ENCODE measurements at places on chromosomes 5 and 9.

DNA sequence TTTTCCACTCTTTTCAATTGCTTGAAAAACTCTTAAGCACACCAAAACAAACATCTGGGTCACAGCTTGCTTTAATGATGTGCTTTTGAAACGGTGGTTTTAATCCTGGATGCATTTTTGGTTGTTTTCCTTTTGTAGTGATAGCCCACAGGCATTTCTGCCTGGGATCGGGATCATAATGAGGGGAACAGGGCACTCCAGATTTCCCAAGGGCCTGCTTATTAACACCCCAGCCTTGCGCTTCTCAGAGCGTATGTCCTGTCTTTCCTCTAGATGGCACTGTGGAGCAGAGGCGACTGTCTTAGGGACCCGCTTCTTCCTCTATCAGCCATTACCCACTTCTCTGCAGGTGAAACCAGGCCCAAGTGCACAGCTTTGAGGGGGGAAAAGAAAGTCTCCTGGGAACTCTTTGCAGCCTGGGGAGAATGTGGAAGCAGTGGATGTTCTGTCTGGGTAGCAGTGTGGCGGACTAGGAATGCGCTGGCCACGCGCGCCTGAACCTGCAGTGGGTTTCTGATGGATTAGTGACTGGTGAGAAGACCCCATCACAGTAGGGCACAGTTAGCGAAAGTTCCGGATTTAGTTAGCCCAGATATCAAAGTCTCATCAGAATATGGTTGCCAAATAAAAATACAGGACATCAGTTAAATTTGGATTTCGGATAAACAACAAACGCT lies 190.1 kb downstream of the GNA14 start:
- peak; percentile 28 for DNase-seq

GRCh38 chr9:97990259-97990658 lies 7.1 kb downstream of the ANP32B start:
- no peak for DNase-seq

- DNase-seq: no peak
Measured at GRCh38 chr9:134210908-134211810, 46.8 kb upstream of the RNU6ATAC start.

DNA sequence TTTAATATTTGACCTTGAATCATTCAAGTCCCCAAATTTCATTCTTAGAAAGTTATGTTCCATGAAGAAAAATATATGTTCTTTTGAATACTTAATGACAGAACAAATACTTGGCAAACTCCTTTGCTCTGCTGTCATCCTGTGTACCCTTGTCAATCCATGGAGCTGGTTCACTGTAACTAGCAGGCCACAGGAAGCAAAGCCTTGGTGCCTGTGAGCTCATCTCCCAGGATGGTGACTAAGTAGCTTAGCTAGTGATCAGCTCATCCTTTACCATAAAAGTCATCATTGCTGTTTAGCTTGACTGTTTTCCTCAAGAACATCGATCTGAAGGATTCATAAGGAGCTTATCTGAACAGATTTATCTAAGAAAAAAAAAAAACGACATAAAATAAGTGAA lies 65.4 kb downstream of the WDR41 start:
- no peak for DNase-seq

- no peak for DNase-seq
Measured at GRCh38 chr5:66299463-66299862, 155.4 kb downstream of the SREK1 start.

DNA sequence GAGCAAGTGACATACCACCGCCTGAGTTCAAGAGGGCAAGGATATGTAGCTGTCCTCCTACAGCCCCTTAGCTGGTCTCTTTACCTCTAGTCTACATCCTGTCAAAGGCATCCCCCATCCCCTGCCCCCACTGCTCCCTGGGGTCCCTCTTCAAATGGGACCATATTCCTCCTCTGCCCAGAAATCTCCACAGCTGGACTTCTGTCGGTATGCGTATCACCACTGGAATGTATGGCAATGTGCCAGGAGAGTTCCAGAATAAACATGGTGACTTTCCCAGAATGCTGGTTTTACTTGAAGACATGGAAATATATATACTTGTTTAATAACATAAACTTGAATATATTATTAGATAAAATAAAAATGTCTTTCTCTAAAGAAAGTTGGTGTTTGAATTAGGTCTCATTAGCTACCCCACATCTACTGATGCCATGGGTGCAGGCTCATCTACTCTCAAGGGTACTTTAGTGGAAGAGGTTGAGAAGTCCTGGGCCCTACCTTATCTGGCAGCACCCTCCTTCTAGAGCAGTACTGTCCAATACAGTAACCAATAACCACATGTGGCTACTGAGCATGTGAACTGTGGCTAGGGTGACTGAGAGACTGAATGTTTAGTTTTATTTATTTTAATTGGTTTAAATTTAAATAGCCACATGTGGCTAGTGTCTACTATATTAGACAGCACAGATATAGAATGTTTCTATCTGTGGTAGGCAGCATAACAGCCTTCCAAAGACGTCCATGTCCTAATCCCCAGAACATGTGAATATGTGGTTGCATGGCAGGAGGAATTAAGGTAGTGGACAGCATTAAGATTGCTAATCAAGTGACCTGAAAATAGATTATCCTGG lies 181.7 kb upstream of the SLC30A5 start:
- no peak for DNase-seq

GRCh38 chr9:70066874-70067273 lies 23.2 kb downstream of the MAMDC2 start:
- DNase-seq: no peak

DNA sequence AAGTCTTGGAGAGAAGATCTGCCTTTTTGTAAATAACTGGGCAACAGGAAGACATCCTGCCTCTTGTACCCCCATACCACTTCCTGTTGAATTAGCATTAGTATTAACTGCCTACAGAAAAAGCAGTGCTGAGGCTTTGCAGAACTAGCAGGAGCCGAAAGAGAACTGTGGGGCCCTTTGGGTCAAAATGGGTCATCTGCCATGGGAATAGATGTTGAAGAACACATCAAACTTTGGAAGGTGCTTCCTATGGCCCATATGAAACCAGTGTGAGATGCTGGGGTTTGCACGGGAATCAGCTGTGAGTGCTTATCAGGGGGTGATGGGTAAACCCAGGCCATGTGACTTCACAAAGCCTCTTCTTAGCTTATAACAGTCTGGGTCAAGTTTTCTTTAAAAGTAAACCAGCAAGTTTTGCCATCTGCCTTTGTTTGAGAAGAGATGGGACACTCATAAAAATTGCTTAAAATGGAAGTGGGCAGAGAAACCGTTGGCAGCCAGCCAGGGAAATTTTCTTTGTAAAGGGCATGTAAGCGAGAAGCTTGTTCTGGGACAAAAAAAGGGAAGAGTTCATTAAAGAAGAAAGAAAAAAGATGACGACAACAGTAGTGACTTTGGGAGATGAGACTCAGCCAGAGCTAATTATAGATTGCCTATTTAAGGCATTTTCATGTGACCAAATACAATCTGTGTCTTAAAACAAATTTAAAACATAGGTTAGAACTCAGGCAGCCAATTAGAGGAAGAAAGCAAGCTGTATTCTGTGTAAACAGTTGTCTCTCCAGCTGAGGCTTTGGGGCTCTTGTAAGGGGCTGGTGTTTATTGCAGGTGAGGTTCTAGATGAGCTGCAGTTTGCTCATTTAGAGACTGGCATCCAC lies 4.4 kb downstream of the SLC25A25 start:
- peak; percentile 44 for DNase-seq

DNA sequence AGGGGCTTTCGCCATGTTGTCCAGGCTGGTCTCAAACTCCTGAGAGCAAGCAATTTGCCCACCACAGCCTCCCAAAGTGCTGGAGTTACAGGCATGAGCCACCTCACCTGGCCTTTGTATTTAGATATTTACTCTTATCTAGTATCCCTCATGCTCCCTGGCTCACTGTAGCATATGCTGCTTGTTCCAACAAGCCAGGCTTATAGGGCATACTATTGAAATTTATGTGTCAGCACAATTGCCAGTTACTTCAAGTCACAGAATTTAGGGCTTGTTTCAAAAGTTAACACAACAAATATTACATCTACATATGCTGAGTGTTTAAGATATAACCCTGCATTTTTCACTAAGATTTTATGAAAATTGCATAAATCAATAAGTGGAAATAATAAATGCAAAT lies 469.2 kb upstream of the ZNF608 start:
- no peak for DNase-seq

- DNase-seq: no peak
Measured at GRCh38 chr5:117776977-117777376, 1202.4 kb upstream of the SEMA6A start.

DNA sequence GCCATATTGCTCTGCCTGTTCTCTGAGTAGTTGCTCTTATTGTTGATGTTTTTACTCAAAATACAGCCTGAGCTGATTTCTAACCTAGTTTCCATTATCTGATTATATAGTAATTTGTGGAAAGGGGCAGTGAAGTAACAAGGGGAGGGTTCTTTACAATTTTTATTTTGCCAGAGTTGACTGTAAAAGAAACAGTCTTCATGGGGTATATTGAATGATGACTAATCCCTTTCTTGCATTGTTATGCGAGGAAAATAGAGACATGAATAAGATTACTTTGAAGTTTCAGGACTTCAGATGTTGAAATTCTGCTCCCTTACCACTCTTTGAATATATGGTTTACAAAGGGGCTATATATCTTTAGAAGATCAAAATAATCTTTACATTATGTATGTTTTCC lies 9.1 kb upstream of the LRRC70 start:
- no peak for DNase-seq

- DNase-seq: no peak
Measured at GRCh38 chr5:81829242-81829641, 78.3 kb upstream of the SSBP2 start.

DNA sequence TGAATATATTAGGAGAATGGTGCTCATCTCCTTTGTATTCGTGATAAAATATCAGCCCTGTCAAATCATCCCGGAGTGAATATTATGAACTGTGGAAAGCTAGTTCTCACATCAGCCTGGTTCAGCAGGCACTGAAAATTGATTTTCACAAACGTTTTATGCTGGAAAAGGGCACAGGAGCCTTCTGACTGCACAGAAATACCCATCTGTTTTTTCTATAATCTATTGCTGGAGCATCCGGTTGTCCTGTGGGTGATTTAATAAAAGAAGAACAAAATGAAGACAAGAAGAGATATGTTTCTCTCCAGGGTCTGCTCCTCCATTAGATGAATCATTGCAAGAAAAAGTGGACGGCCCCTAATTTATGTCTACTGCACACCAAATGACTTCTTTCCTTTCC lies 85.3 kb downstream of the PRLR start:
- no peak for DNase-seq

- DNase-seq: no peak
Measured at GRCh38 chr9:114834386-114834785, 28.5 kb upstream of the TNFSF15 start.

GRCh38 chr5:135004376-135004775 lies 29.7 kb downstream of the PITX1 start:
- DNase-seq: no peak

- DNase-seq: no peak
Measured at GRCh38 chr9:83432104-83432627, 106.0 kb downstream of the FRMD3 start.

- DNase-seq: no peak
Measured at GRCh38 chr5:168137265-168137664, 154.2 kb upstream of the WWC1 start.

- DNase-seq: no peak
Measured at GRCh38 chr5:141567513-141568117, 51.2 kb downstream of the DIAPH1 start.

DNA sequence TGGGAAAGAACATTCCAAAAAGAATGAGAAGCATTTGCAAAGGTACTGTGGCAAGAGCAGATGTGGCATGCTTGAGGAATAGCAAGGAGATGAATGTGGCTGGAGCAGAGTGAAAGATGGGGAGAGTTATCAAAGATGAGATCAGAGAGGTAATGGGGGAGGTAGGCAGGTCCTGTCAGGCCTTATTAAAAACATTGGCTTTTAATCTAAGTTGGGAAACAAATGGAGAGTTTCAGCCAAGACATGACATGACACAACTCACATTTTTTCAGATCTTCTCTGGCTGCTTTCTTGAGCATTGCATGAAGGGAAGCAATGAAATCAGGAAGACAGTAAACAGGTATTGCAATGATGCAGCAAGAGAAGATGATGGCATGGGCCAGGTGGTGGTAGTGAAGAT lies 120.3 kb downstream of the MUSK start:
- DNase-seq: no peak

DNA sequence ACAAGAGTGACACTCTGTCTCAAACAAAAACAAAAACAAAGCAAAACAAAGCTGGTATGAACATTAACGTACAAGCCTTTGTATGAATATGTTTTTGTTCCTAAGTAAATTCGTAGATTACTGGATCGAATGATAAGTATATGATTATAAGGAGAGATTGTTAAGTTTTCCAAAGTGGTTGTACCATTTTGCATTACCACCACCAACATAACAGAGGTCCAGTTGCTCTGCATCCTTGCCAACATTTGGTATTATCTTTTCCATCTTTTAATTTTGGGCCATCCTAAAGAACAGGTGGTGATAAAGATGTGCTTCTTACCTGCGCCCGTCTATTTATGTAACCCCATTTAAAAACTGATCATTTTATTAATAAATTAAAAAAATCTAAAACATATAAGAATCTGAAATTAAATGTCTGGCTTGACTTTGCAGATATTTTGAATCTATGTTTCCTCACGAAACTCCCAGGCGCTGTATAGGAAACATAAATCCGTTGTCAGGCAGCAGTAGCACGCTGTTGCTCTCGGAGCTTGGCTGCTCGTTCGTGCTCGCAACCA lies 593 bp upstream of the NAA35 start:
- no peak for DNase-seq

DNA sequence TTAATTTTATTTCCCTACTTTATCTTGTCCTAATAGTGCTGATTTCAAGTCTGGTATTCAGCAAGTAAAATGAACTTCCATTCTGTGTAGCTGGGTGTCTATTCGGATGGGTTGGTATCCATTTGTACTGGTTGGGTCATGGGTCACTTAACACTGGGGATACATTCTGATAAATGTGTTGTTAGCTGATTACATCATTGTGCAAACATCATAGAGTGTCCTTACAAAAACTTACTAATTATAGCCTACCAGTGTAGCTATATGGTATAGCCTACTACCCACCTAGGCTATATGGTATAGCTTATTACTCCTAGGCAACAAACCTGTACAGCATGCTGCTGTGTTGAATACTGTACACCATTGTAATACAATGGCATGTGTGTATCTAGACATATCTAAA lies 1373.7 kb upstream of the DMAC1 start:
- DNase-seq: no peak

GRCh38 chr9:99565203-99565602 lies 256.5 kb upstream of the NR4A3 start:
- DNase-seq: no peak

All from stimulated activated CD8-positive, alpha-beta memory T cell treated with anti-CD3 and anti-CD28 coated beads, Interleukin-4, amount 100 ng/mL, for 4 hours (primary cell).